ENCODE measurements at places on chromosomes 4 and X.

GRCh38 chr4:39975488-39976089 lies 2.1 kb downstream of the PDS5A start:
- DNase-seq = no peak

DNA sequence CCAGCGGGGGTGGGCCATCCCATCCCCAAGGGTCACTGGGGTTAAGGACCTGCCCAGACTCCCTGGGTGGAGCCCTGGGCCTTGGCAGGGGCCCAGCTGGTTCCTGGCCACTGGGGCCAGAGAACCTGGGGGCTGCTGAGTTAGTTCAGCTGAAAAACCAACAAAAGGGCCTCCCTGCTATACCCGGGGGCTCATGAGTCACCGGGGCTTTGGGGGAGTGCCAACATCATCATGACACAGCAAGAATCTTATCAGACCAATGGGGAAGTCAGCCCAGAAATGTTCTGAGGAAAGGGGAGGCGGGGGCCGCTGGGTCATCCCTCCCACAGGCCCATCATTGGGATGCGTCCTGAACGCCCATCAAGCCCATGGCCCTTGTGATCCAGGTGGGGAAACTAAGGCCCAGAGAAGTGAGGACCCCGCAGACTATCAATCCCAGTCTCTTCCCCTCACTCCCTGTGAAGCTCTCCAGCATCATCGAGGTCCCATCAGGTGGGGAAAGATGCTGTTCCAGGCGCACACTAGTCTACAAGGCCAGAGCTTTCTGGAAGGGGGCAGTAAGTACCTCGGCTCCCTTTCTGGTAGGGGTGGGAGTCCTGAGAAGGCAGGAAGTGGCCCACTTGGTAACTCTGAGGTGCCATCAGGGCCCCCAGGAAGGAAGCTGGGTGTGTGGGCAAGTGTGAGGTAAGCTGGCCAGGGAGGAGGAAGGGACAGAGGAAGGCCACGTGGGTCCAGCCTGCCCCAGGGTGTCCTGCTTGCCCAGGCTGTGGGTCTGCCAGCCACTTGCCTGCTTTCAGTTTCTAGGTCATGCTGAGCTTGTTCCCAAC lies 4.5 kb downstream of the G6PD start:
- DNase-seq = no peak

GRCh38 chr4:173910891-173911290 lies 372.6 kb downstream of the FBXO8 start:
- no peak for DNase-seq

GRCh38 chrX:108735679-108736508 lies 469 bp downstream of the IRS4 start:
- DNase-seq = no peak

- DNase-seq = no peak
Measured at GRCh38 chrX:144918936-144919335, 328.4 kb upstream of the SPANXN1 start.

GRCh38 chr4:149765630-149766029 lies 50.0 kb downstream of the IQCM start:
- no peak for DNase-seq

GRCh38 chr4:125682730-125683129 lies 368.0 kb downstream of the FAT4 start:
- no peak for DNase-seq

DNA sequence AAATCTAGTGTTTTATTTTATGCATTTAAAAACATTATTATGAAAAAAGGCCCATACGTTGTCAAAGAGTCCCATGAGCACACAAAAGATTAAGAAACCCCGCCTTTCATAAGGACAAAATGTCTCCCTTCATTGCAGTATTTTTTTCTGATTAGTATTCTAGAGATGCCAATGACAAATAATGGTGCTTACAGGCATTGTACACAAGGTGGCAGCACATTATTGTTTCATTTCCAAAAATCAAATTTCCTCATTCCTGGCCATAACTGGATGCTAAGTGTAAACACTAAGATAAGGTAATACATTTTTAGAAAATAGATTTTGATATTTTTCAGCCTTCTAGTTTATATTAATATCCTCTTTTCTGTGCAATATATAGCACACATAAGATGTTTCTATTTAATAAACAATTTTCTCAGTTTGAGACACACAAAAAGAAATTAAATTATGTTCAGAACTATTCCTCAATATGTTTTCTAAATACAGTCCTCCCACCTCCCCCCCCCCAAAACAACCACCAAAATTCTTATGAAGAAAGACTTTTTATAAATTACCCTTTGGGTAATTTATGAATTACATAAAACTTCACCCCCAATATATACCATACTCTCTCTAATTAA lies 47.7 kb downstream of the TIGD2 start:
- peak; percentile 3 for DNase-seq

- no peak for DNase-seq
Measured at GRCh38 chrX:23271026-23271425, 63.6 kb upstream of the PTCHD1 start.

DNA sequence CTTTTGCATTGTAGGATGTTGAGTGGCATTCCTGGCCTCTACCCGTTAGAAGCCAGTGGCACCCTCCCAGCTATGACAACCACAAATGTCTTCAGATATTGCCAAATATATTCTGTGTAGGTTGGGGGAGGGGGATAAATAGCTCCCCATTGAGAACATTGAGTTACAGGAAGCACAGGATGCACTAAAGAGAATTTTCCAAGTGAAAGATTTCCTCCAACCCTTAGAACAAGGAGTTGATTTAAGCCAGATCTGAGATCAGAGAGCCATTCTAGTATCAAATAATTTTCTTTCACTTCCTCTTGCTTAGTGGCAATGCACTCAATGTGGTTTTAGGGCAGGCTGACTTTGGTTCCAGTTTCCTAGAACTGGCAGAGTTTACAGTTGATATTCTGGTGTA lies 436.6 kb downstream of the C4orf33 start:
- no peak for DNase-seq

DNA sequence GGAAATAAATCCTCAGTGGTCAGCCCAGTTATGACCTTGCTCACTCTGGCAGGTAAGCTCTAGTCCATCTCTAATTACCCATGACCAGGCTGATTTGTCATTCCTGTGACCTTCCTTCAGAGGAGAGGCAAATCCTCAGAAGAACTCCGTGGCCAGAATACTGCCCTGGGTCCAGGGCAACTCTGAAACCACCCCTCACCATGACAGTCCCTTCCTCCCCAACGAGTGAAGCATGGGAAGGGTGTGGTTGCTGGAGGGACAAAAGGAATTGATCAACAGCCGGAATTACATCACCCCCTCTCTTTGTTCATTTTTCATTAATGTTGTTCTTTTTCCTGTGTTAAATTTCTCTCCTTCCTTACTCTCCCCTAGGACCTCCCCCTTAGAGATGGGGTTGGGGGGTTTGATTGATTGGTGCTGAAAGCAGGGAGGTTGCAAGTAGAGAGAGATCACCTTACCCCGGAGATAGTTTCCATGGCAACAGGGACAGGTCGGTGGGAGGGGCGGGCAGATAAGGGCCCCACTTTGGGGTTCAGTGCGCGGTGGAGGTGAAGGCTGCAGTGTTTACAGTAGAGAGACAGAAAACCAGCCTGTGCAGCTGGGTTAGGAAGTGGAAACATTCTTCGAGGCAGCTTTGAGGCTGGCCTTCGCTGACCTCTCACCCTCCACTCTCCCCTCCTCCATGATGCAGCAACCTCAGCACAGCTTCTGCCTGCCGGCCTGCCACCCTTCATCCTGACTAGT lies 647.4 kb downstream of the BCOR start:
- no peak for DNase-seq

- no peak for DNase-seq
Measured at GRCh38 chr4:113637363-113637762, 124.2 kb downstream of the CAMK2D start.

DNA sequence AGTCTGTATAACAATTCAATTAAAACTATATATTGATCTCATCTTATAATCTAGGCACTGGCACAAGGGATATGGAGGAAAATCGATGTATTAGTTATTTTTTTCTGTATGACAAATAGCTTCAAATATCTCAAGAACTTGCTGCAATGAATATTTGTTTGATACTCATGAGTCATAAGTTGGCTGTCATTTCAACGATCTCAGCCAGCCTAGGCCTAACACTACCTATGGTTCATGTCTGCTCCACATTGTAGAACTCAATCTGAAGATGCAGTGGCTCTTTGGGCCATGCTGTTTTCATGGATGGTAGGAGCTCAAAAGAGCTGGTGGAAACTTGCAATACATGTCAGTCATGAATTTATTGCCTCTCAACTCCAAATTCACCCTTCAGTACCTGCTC lies 44.7 kb downstream of the MAGEB17 start:
- no peak for DNase-seq
